C1 segment of cervical spinal cord (tissue), 14 donors: ENCODE measurements at places on chromosomes 1 and 21.

DNA sequence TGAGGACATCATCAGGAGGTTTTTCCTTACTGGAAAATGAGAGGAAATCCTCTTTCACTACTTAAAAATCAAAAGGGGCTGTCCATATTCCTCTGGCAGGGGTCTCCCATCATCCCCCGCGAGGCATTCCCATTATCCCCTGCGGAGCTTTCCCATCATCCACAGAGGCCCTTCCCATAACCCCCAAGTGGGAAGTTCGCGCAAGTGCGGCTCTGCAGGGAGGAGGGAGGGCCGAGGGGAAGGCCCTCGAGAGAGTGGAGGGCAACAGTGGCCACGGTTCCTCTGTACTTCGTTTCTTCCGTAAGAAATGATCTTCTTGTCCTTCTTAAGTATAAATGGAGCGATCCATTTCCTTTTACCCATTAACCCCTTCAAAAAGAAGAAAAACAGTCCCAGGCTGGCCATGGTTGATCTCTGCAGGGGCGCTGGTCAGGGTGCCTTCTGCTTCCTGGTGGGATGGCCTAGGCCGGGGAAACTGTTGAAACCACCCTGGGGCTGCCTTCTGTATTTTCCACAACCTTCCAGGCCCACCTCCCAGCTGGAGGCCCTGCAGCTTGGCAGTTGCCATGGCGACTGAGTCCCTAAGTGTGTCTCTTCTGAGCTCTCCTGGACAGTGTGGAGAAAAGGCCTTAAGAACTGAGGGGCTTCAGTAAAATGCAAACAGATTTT is 3.6 kb upstream of the RSPH1 start:
- DNase-seq = no peak

GRCh38 chr21:23026878-23027277 is 2028.7 kb downstream of the NCAM2 start:
- no peak for DNase-seq

DNA sequence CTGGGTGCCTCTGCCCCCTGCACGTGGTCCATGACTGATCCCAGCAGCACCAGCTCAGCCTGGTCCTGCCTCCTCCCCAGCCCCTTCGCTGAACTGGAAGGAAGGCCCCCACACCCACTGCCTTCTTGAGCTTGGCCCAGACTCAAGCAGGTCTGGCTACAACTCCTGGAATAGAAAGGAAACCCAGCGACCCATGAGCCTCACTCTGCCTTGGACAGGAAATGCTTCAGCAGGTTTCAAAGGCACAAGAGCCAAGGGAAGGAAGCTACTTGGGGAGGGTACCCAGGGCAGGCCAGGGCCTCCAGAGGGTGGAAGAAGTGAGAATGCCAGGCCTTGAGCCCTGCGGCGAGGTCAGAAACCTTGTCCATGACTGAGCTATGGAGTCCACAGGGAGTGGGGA is 35.9 kb upstream of the RD3 start:
- DNase-seq = no peak

DNA sequence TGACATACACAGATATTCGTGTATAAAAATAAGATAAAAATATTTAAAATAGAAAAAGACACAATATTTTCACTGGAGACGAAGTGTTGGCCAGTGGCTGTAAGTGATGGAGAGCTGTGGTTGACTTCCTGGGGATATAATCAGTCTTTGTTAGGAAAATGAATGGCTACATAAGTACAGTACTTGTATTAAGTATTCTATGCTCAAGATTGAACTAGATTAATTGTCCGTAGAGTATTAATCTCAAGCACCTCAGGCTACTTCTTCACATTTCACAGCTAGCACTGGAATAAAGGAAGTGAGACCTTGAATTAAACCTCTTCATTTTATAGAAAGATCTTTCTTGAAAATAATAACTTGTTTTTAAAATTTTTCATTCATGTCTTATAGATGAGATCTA is 39.0 kb upstream of the RGS5 start:
- DNase-seq = no peak
